ENCODE measurements at places on chromosomes 2 and 18.

- no peak for DNase-seq
Observed at GRCh38 chr2:111643759-111644158, 240.2 kb downstream of the ANAPC1 start.

GRCh38 chr18:66754335-66754734 is 150.4 kb upstream of the CDH19 start:
- no peak for DNase-seq

- DNase-seq, result no peak
Observed at GRCh38 chr2:238235331-238235732, 4.5 kb downstream of the HES6 start.

- DNase-seq, result no peak
Observed at GRCh38 chr18:44899832-44900231, 219.1 kb downstream of the SETBP1 start.

DNA sequence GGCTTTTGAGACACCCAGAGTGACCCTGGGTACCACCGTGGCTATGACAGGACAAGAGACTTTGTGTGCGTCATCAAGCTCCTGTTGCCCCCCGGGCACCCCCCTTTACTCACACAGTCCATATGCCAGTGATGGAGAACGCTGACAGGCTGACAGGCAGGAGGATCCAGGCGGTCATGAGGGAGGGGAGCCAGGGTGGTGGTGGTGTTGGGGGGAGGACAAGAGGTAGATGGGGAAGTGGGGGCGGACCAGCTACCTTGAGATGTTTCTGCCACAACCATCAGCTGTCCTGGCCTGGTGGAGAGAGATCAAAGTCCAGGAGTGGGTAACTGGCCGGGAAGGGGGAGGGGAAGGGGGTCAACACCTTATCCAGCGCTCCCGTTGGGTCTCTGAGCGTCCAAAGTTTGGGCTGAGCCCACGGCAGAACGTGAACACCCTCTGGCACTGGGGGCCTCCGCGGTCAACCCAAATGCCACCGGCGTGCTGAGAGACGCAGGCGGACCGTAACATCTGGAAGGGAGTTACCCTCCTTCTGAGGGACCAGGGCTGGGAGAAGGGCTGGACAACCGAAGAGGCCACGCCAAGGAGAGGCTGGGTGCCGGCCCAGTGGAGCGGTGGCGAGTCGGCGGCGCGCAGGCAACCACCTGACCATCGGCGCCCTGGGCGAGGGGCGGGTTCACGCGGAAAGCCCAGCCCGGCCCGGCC is 575 bp downstream of the TMEM150A start:
- no peak for DNase-seq

DNA sequence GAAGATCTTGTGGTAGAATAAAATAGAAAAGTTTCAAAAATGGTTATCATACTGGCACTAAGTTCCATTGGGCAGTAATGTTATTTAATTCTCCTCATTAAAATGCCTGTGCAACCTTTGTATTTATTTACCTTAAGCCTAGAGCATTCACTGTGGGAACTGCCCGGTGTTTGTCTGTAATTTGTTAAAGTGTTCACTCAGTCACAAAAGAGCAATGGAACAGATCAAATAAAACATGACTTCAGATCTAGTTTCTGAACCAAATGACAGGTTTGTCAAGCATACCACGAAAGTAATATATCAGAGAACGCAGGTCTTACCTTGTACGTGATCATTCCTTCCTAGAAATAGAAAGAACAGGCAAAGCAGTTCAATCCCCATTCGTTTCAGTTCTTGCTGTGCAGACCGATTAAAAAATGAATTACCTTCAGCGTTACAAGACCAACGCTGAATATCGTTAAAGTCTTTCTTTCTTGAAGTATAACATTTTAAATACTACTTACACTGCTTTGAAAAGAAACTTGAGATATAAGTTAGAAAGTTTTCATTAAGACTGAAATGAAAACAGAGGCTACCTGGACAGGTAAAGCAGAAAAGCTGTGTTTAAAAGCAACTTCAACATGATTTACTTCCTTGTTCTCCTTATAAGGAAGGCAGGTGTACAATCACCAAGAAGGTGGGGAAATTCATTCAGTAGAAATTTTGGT is at the start of gene ITGB6:
TSS of gene ITGB6 (minus strand) at position 590 of the 707 bp plus-strand sequence. CDS start at position 381, 209 bp downstream.
- no peak for DNase-seq

DNA sequence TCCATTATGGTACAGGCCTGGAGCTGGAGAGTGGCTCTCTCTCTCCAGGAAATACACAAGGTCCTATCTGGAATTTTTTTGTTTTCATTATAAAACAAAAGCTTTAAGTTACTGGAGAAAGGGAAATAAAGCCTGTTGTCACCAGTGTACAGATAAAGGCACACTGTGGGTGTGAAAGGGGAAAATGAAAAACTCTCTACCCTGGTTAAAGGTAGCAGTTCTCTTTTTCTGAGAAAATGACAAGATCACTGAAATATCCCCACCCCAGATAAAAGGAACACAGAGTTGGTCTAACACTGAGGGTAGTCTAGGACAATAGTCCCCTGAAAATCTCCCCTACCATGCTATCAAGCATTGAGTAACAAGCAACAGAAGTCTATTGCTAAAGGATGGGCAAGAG is 438.7 kb downstream of the MBD2 start:
- DNase-seq, result no peak

DNA sequence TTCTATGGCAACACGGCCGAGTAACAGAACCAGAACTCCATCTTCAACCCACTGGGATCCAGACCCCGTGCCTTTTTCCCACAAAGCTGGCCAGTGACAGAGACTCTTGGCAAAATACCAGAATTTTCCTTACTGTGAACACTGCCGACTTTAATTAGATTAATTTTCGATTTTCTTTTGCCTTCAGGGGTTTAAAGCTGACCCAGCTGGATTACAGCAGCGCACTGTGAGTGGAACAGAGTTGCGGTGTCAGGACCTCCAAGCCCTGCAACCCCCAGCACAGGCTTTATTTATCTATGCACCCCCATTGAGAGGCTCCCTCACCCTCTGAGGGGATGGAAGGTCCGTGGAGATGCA is 36.4 kb downstream of the CTIF start:
- DNase-seq, result no peak

DNA sequence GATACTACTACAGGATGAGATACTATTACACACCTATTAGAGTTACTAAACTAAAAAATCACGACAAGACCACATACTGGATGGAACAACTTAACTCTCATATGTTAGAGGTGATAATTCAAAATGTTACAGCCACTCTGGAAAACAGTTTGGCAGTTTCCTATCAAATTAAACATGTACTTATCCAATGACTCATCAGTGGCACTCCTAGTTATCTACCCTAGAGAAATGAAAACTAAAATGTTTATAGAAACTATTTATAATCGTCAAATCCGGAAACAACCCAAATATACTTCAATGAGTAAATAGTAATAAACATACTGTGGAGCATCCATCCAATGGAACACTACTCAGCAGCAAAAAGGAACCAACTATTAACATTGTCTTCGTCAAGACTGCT is 137.0 kb upstream of the RBBP8 start:
- DNase-seq, result no peak

DNA sequence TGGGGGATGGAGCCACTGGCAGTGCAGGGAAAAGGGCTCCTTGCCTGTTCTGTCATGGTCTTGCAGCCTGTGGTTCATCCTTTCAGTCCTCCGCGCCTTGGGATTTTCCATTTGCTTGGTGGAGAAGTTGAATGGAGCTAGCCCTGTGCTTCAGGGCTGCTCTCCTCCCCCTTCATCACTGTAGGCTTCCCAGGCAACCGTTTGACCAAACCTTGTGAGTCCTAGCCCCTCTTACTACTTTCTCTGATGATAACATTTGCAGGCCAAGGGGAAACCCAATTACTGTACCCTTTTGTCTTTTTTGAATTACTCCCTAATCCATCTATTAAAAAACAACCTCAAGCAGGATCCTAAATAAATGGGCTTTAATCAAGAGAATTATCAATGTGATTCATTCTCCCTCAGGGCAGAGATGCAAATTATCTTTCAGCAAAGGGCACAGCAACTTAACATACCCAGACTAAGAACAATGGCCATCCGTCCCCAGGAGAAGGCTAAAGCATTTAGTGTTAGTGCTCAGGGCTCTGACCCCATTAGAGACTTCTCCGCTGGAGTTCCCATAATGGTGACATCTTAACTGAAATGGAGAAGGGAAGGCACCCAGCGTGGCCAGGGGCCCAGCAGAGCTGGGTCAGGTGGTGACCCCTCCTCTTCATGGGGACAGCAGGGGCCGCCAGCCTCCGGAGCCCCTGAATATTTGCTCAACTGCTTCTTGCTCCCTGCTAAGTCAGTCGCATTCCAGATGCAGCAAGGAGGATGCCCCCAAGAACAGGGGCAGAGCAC is 40.7 kb downstream of the RHOB start:
- no peak for DNase-seq

- peak; percentile 64 for DNase-seq
Observed at GRCh38 chr2:20962939-20963557, 80.8 kb downstream of the APOB start.

DNA sequence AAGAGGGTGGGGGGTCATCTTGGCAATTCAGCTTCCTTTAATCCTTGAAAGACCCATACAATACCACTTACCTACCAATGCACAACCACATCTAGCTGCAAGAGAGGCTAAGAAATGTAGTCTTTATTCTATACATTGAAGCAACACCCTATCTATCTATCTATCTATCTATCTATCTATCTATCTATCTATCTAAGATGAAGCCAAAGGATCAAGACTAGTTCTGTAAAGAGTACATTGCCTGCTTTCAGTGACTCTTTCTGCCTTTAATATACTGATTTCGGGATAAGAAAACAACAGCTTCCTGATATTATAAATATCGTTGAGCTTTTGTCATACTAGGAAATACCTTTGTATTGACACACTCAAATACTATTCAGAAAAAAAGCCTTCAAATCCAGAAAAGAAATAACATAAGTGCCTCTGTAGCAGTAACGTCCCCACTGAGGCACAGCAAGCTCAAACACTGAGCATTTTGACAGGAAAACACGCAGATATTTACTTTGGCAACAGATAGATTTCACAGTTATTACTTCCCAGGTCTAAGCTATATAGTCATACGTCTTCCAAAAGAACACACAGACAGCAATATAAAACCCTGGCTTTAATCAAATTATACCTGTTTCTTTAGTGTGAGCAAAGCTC is 139.4 kb upstream of the SERTAD2 start:
- DNase-seq, result no peak

- DNase-seq, result no peak
Observed at GRCh38 chr2:30978854-30979253, 159.4 kb downstream of the GALNT14 start.

GRCh38 chr2:64819774-64820688 is 166.3 kb upstream of the SERTAD2 start:
- DNase-seq, result peak; percentile 34

- DNase-seq, result no peak
Observed at GRCh38 chr2:36485521-36485920, 112.4 kb downstream of the FEZ2 start.

- DNase-seq, result no peak
Observed at GRCh38 chr2:173124441-173124840, 48.8 kb downstream of the MAP3K20 start.

- no peak for DNase-seq
Observed at GRCh38 chr2:149329489-149330126, 779 bp upstream of the LYPD6 start.

- DNase-seq, result no peak
Observed at GRCh38 chr18:23143815-23144261, 8.6 kb downstream of the CABLES1 start.

DNA sequence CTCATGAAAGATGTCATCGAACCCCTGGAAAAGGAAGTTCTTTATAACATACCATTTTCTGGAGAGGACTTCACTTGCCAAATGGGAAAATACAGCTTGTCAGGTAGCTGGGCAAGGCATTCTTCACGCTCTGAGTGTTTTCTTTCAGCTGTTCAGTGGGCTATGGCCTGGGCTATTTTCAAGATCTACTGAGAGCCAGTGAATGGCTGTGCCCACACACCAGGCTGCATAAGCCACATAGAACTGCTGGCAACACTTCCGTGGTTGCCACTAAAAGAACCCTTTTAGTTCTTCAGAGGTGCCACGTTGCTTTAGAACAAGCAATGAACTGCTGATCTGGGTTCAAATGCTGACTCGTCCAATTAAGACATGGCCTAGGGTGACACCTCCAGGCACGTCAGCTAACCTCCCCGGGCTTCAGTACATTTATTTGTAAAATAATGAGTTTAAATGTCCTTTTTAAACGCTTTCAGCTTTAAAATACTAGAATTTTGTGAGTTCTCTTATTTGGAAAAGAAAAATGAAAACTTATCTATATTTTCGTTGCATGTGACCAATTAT is 36.6 kb upstream of the GORASP2 start:
- DNase-seq, result no peak

DNA sequence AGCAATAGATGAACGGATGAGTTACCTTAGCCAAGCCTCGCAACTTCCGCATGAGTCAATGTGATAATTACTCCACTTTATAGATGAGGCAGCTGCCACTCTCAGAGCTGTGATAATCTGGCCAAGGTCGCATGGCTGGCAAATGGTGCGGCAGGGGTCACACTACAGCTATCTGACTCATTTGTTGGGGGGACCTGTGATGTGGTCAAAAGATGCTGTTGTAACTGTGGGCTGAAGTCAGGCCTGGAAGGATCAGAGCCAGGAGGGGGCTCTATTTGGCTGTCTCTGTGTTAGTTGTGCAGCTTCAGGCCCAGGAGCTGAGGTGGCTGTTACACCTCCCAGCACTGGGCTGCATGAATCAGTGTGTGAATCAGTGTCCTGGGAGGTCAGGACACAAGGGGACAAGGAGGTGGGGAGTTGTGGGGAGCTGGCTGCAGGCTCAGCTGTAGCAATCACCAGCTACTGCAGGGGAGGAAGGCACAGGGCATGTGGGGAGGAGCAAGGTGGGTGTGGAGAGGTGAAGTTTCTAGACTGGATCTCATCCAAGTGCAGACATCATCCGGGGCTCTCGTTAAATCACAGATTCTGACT is 33.1 kb downstream of the NGEF start:
- no peak for DNase-seq

DNA sequence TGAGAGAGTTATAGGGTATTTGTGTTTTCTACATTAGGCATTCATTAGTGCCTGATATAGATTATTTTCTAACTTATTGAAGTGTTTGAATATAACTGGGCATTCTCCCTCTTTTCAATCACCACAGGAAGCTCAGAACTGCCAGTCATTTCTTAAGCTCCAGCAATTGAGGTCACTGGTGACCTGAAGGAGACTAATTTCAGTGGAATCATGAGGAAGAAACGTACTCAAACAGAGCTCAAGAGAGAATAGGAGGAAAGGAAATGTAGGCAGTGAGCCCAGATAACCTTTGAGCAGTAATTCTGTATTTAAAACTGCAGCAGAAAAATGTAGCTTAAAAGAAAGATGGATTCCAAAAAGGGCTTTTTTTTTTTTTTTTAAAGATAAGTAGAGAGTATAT is 1035.5 kb downstream of the SOCS6 start:
- DNase-seq, result no peak

GRCh38 chr18:61579581-61579980 is 246.4 kb downstream of the CDH20 start:
- no peak for DNase-seq

GRCh38 chr18:8963876-8964275 is 138.6 kb upstream of the NDUFV2 start:
- no peak for DNase-seq

- no peak for DNase-seq
Observed at GRCh38 chr2:25606892-25607291, 66.5 kb downstream of the DTNB start.

Data from stimulated activated CD4-positive, alpha-beta T cell treated with anti-CD3 and anti-CD28 coated beads, TNF-alpha, amount 100 ng/mL, for 48 hours (primary cell).